Cortex of kidney (tissue), 1 donor: ENCODE measurements at places on chromosomes 1 and 21.

GRCh38 chr1:11598461-11598860, 55.8 kb downstream of the FBXO2 start:
- no peak for DNase-seq

- DNase-seq, result no peak
These were observed 1098.1 kb upstream of the NCAM2 start for GRCh38 chr21:19900149-19900548.

GRCh38 chr1:198160222-198160621, 3.4 kb downstream of the NEK7 start:
- no peak for DNase-seq

GRCh38 chr1:64921771-64922170, 44.6 kb downstream of the JAK1 start:
- no peak for DNase-seq

DNA sequence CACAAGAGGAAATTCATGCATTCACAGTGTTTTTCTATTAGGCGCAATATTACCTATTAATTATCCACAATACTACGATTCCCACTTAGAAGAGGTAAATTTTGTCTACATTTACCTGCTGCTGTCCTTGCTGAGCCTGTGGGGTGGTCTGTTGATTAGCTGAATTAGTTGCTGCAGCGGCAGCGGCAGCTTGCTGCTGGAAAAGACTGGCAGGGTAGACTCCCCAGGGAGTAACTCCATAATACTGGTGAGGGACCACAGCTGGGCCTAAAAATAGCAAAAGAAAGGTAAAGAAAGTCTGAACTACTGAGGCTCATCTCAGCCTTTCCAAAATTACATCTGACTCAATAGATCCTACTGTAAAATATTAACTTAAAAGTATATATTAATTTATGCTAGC, 66.0 kb upstream of the SDC3 start:
- DNase-seq, result no peak

GRCh38 chr1:86499987-86500593, 31.4 kb downstream of the CLCA1 start:
- no peak for DNase-seq

- no peak for DNase-seq
These were observed 30.9 kb upstream of the RBM15 start for GRCh38 chr1:110308247-110308646.

DNA sequence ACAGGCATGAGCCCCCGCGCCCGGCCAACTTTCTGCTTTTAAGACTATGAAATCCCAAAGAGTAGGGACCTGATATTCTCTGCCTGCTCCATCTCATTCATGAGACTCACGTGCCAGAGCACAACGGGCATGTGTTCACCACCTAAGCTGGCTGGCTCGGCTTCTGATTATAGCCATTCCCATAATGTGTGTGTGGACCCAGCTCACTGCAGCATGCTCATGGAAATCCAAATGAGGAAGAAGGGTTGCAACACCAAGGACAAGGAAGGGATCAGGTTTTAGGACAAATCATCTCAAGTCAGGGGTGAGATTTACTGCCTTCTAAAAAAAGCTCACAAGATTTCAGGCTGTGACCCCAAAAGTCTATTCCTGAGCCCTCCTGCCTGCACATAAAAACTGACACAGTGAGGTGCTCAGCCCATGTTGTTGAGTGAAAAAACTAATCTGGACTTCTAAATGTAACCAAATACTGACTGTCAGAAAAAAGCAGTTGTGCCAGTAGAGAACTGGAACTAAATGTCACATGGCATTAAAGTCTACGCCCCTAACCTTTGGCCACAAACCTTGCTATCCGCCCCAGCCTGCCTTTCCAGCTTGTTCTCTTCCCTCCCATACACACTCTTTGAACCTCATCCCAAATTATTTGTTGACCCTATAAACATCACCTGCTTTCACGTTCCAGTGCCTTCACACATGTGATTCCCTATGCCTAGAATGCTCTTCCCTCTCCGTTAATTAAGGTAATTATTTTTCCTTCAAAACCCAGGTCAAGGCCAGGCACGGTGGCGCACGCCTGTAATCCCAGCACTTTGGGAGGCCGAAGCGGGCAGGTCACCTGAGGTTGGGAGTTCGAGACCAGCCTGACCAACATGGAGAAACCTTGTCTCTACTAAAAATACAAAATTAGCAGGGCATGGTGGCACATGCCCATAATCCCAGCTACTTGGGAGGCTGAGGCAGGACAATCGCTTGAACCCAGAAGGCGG, 9.1 kb upstream of the COA7 start:
- no peak for DNase-seq

DNA sequence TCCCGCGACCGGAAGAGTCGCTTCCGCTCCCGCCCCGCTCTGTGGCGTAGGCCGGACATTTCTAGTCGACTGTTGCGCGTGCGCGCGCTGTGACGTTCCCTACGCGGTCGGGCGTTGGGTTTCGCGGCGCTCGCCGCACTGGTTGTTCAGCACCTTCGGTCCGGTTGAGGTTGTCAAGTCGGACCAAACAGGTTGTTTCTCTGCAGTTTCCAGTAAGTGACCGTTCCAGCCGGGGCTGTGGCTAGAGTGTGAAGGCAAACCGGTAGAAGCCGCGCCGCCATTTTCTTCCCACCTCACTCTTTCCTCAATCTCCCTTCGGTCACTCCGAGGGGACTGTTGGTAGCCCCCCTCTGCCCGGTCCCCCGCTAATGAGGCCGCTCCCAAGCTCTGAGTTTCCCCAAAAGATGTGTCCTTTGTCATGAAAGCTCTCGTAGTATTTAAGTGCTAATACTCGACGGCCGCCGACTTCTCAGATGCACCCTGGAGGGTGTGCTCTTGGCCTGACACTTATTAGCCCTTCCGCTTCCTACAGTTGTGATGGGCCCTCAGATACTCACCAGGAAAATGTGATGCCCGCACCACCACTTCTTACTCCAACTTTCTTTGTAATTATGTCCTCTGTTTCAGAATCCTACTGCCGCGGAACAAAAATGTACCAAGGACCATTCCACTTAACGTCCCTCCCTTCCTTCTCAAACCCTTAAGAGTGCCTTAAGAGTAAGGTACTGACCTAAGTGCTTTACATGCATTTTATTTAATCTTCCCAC, 56.3 kb downstream of the TRAF5 start:
- DNase-seq, result peak; percentile 49

GRCh38 chr1:202056644-202057334, 46.4 kb downstream of the ELF3 start:
- no peak for DNase-seq

GRCh38 chr1:32981003-32981901, 16.6 kb upstream of the RNF19B start:
- DNase-seq, result no peak

GRCh38 chr1:50329332-50329932, 93.8 kb downstream of the DMRTA2 start:
- DNase-seq, result no peak

GRCh38 chr1:241253471-241253870, 103.5 kb downstream of the RGS7 start:
- DNase-seq, result no peak

GRCh38 chr1:17911791-17912190, 156.7 kb downstream of the ACTL8 start:
- DNase-seq, result no peak

- DNase-seq, result no peak
These were observed 10.3 kb downstream of the ACTRT2 start for GRCh38 chr1:3031401-3032221.

DNA sequence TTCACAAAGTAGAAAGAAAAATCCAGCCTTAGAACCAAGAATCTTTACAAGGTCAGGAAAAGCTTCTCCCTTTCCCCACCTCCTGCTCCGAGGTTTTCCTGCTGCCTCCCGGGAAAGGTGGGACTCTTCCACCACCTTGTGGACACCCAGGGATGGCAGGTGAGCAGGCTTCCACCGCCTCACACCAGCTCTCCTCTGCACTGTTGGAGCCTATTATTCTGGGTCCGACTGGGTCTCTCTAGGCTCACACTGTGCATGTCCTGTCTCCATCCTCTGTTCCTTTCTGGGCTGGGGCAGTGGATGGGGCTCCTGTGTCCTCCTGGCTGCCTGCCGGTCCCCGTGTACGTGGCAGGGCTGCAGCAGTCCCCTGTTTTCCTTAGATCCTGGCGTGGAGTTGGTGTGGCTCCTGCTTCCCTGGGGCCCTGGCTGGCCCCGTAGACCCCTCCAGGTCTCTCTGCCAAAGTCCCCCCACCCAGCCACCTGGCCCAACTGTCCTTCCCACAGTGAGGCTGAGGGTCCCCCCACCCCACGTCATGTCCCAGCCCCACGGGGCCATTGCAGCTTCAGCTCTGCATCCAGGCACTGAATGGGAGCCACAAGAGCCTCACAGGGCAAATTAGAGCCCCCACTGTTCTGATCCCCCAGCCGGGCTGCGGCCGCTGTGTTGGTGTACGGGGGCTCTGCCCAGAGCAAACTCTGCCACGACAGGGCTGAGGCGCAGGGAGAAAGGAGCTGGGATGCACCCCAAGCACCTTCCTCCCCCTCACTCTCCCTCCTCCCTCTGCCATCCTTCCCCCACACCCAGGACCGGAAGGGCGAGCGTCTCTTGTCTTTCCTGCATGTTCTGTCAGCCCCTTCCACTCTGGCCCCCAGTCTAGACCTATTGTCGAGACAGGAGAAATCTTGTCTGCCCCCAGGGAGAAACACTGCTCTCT, 3.3 kb upstream of the SLC45A1 start:
- DNase-seq, result no peak

DNA sequence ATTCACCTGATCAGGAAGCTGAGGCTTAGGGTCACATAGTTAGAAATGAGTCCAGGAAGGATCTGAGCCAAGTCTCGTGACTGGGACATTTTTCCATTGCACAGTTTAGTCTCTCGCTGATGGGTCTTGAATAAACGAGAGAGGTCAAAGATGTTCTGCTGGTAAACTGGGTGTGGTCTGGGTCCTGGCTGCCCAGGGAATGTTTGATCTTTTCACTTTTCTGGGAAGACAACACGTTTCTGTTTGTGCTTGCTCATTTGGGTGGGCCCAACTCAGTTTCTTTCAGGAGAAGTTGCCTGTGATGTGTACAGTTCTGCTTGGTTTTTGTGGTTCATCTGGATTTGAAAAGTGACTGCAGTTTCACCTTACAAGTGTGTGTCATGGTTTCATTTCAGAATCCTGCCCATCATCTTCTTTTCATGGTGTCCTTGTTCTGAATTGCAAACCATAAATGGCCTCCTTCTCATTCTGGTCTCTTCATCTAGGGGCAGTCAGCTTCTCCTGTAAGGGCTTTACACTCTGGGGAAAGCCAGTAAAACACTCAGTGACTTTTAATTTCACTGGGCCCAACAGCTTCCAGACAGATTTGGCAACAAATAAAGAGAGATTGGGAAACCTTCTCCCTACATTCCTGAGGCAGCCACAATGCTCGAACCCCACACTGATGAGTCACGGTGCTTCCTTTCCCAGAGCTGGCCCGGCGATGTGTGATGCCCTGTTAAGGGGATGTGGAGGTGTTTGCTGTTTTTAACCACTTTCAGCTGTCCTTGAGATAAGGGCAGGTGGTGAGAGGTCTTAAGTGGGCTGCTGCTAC, 7.2 kb upstream of the TACSTD2 start:
- no peak for DNase-seq

GRCh38 chr1:87723193-87723592, 394.5 kb downstream of the LMO4 start:
- DNase-seq, result no peak

DNA sequence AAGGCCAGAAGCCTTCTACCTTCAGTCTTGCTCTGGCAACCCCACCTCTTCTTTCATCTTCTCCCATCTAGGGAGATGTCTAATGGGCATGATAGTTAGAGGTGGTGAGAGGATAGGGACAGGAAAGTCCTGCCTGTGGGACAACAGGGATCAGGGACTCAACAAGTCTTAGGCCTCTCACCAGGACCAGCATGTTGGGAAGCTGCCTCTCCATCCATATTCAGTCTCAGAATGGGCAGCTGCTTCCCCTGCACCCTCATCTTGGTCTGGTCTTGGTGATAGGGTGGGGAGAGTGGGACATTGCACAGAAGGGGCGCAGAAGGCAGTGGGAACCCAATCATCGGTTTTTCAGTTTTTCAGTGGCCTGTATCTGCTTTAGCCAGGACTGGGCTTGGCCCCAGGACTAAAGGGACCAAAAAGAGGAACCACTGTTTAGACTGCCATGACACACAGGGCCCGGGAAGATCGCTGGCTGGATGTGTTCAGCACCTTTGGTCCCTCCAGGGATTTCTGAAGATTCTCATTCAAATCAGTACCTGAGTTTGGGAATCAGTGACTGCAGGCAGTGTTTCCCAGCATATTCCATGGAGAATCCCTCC, 12.7 kb downstream of the RHEX start:
- DNase-seq, result no peak

- no peak for DNase-seq
These were observed 43.9 kb upstream of the SAMSN1 start for GRCh38 chr21:14589855-14590563.

DNA sequence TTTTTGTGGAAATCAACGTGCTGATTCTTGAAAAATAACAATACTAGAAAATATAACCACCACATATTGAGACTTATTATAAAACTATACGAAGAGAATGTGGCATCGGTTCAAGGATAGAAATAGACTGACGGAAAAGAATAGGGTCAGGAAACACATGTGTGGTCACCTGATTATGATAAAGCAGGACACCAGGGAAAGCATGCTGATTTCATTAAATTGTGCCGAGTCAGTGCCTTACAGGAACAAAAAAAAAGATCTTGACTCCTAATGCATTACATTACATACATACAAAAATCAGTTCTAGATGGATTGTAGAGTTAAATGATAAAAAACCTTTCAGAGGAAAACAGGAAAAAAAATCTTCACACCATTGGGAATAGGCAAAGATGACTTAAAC, 43.5 kb upstream of the SERPINC1 start:
- DNase-seq, result no peak

DNA sequence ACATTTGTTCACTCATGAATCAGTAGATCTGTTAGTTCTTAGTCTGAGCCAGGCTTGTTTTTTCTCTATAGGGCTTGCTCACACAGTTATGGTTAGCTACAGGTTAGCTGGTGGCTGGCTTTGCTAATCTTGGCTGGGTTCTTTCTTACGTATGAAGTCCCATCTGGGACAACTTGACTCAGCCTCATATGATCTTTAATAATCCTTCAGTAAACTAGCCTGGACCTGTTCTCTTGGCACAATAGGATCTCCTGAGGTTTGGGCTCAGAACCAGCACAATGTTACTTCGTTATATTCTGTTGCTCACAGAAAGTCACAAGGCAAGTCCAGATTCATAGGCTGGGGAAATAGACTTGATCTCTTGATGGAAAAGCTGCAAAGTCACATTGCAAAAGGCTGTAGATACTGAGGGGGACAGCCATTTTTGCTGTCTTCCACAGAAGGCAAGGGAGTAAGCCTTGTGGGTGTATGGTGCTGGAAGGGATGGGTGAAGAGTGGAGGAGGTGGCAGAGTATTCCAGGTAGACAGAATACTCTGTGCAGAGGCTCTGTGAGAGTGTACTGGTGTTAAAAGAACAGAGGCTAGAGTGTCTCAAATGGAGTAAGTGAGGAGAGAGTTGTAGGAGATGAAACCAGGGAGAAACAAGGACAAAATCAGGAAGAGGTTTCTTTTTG, 24.4 kb downstream of the EFCAB7 start:
- no peak for DNase-seq
